Stimulated activated CD4-positive, alpha-beta T cell treated with anti-CD3 and anti-CD28 coated beads, Interleukin-4, amount 100 ng/mL, for 1 hour (primary cell): ENCODE measurements at places on chromosomes 1 and 21.

- no peak for DNase-seq
These were observed 101.9 kb downstream of the PRRX1 start for GRCh38 chr1:170765712-170766330.

DNA sequence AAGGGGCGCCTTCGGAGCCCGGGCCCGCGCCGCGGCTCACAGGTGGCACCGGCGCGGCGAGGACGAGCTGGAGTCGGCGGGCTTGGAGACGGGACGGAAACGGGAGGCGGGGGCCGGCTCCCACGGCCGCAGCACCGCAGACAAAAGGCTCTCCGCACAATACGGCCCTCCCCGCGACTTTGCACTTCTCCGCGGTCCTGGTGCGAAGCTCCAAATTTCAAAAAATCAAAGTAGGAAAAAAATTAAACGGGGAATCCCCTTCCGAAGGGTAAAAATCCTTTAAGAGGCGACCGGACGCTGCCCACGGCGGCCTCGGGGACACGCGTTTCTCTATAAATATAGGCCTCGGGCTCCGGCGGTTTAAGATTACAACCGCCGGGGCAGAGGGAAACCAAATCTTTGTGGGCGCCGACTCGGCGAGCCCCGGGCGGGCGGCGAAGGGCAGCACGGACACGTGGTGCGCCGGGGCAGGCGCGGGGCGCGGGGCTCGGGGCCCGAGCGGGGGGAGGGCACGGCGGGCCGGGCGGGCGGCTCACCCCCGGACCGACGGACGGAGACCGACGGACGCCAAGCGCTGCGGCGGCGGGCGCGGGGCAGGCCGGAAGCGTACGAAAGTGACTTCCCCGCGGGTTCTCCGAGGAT, 453 bp downstream of the PABPC4 start:
- peak; percentile 36 for DNase-seq

- no peak for DNase-seq
These were observed 18.1 kb downstream of the USP48 start for GRCh38 chr1:21764615-21765423.

GRCh38 chr1:83742446-83742845, 256.5 kb downstream of the TTLL7 start:
- no peak for DNase-seq

- no peak for DNase-seq
These were observed 180.0 kb upstream of the NEGR1 start for GRCh38 chr1:72462186-72462905.

DNA sequence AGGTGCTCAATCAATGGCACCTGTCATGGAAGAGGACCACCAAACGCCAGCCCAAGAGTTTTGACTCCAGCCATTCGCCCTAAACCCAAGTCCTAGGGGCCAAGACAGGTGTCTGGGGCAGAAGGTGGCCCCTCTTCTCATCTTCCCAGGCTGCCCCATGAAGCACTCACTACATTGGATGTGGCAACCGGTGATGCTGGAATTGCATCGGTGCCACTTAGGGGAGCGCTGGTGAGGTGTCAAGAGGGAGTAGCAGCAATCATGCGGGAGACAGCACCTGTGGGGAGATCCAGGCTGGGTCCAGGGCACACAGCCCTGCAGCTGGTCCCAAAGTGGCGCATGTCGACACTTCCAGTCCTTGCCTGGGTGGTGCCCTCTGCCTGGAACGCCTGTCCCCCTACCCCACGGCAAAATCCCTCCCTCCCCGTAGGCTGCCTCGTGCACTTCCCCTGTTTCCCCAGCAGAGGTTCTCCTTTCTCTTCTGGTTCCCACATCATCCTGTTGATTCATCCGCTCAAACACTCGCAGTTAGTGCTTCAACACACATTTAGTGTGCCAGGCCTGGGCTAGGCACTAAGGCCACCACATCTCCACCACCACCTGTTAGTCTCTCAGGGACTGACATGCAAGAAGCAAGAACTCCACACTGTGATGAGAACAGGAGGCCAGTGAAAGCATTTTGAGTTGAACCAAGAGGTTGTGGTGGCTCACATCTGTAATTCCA, 18.5 kb downstream of the PLA2G2D start:
- peak; percentile 13 for DNase-seq

GRCh38 chr1:162696286-162696862, 64.1 kb downstream of the DDR2 start:
- DNase-seq = no peak

- no peak for DNase-seq
These were observed 151.1 kb upstream of the DPT start for GRCh38 chr1:168879896-168880734.

DNA sequence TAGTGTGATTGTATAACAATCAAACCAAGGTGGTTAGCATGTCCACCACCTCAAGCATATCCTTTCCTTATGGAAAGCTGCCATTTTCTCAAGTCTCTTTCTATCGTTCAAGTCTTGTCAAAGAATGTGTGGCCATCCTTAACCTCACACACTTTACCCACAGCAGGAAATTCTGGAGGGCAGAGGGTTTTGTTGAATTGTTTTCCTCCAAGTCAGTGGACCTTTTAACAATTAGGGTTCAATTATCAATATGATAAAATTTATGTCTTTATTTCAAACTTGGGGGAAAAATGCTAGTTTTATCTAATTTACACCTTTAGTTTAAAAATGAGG, 14.2 kb upstream of the PTPRC start:
- no peak for DNase-seq

DNA sequence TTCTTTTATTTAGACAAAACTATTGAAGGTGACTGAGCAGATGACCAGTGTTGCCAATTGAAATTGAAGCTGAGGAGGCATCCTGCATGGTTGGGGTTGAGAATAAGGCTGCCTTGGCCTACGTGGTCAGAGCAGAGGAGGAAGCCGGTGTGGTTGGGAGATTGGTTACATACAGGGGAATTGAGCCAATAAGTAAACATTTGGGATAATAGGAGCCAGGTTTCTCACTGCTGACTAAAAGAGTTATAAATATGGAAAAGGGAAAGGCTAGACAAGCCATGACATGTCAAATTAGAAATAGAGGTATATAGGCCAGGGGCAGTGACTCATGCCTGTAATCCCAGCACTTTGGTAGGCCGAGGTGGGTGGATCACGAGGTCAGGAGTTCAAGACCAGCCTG, 15.8 kb downstream of the SNX7 start:
- no peak for DNase-seq

DNA sequence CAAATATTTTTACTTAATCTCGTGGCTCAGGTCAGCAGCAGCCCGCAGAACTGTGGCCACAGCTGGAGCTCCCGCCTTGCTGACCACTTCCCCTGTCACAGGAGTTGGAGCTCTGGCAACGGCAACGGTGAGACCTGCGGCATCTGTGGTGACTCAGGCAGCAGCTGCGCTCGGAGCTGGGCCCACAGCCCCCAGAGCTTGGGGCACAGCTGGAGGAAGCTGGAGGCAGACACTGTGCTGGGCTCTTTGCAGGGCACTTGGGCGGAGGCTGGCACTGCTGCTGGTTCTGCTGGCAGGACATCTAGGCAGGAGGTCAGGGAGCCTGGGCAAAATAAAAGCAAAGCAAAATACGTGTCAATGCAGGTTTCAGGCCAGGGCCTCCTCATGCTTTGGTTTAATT, at the start of gene LCE3A:
LCE3A (minus strand) TSS at position 301 of the 400 bp plus-strand sequence; CDS start at position 301, 0 bp downstream.
- DNase-seq = no peak

DNA sequence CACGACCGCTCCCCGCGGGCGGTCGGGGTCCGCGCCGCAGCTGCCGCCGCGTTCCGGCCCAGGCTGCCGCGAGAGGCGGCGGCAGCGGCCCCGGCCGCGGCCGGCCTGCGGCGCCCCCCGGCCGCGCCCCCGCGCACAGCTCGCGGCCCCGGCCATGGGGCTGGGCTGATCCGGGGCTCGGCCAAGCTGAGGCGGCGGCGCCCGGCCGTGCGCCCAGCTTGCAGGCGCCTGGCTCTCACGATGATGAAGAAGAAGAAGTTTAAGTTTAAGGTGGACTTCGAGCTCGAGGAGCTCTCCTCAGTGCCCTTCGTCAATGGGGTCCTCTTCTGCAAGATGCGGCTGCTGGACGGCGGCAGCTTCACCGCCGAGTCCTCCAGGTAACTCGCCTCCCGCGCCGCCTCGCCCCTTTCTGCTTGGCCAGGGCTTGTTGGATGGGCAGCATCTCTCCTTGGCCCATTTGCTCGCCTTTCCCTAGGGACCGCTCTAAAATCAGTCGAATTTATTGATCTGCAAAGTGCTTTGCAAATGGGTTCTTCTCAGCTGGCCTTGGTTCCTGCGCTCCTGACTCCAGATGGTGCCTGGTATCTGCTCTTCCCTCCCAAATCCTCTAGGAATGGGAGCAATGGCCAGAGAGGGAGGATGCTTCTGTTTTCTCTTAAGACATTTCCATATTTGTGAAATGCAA, 431 bp downstream of the EEIG2 start:
- DNase-seq = peak; percentile 19

DNA sequence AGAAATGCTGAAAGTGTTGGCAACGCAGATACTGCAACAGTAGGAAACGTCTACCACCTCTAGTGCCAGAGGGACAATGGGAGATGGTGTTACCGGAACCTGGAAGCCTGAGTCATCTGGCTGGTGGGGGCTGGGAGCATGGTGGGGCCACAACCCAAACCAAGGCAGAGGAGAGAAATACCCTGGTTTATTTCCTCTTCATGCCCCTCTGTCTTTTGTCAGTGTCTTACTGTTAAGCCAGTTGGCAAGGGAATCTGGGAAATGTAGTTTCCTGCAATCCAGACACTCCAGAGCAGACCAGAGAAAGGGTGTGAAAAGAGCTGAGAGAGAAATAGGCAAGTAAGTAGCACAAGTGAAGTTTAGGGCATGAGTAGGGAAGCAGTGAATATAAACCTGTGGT, 14.8 kb downstream of the DNTTIP2 start:
- no peak for DNase-seq

DNA sequence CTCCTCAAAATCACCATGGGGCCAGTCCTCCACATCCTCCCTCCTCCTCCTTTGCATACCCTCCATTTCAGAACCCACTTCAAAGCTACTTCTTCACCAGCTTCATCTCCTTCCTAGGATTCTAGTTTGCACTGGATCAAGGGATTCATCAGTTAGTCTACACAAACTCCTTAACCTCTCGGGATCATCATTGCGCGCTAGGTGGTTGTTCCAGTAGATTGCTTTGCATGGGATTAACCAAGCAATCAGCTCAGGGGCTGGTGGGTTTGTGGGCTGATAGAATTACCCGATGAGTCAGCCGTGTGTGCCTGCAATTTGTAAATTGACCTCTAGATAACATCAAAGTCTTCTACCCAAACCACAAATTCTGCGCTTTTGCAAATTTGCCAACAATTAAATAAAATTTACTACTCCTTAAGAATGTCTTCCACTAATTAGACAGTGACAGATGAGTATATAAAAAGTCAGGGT, 7.7 kb downstream of the KANK4 start:
- no peak for DNase-seq

- no peak for DNase-seq
These were observed 13.4 kb downstream of the HOOK1 start for GRCh38 chr1:59828160-59828559.

DNA sequence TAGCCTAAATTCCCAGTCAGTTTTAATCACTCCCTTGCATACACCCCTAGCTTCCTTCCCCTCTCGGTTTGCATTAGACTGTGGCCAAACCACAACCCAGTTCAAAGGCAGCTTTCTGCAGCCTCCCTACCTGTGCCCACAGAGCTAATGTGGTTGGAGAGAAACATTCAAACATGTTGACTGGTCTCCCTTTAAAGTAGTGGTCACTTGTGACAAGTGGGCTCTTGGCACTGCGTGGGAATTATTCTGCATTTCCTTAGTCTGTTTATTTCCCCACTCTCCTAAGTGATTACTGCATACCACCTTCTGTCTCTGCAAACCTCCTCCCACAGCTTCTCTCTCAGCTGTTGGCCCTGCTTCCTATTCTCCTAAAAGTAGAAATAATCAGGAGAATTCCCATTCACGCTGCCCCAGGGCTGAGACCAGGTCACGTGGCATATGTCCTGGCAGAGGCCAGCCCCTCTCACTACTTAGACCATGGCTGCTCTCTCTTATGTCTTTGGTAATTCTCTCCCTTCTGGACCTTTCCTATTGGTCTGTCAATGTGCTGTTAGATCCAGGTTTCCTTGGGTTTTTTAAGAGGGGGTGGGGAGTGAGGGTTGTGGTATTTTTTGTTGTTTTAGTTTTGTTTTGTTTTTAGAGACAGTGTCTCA, 38.4 kb upstream of the CD101 start:
- no peak for DNase-seq

- no peak for DNase-seq
These were observed 6.3 kb downstream of the AP4B1 start for GRCh38 chr1:113898241-113898814.

DNA sequence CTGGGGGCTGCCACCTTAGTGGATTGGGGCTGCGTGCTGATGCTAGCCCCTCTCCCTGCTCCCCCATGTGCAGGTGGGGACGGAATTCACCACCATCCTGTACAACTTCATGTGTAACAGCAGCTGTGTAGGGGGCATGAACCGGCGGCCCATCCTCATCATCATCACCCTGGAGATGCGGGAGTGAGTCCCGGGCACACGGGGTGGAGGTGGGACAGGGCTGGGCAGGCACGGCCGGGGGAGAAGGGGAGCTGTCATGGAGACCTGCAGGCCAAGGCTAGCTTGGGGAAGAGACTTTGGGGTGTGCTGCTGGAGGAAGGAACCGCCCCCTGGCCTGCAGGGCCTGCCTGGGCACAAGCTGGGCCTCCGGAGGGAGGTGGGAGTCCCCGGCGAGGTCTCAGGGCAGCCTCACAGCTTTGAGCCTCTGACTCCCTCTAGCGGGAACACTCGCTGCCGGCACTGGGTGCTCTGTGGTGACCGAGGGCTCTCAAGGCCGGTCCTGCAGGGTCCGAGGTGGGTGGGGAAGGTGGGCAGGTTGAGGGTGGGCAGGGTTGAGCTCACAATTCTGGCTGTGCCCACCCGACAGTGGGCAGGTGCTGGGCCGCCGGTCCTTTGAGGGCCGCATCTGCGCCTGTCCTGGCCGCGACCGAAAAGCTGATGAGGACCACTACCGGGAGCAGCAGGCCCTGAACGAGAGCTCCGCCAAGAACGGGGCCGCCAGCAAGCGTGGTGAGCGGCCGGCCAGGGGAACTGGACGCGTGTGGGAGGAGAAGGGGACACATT, 25.0 kb upstream of the CCDC27 start:
- peak; percentile 15 for DNase-seq

GRCh38 chr1:28416509-28417194, 47.1 kb downstream of the PHACTR4 start:
- no peak for DNase-seq

DNA sequence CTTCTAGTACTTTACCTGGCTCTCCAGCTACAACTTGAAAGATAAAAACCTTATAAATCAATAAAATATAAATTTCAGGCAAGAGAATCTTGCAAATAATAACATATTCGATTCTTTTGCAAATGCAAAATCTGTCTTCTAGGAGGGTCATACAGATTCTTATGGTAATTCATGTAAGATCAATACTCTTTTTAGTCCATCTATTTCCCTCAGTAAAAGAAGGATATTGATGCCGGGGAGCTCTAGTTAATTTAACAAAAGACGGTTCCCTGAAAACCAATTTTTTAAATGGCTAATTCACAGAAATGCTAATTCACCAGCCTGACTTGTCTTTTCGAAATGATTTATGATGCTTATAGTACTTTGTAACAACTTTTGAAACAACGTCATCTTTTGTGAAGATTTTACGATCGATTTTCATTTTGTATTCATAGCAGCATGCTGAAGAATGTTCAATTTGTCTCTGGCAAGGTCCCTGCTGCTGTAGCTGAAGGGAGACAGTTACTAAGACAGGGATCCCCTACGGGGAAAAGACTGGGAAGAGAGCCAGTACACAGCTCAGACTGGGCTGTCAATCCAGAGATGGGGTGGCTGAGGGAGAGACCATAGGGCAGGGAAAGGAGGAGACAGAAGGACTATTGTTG, 90.6 kb upstream of the SPAG17 start:
- DNase-seq = no peak

GRCh38 chr21:26297851-26298250, 127.3 kb upstream of the APP start:
- no peak for DNase-seq

- no peak for DNase-seq
These were observed 180.5 kb downstream of the DYRK1A start for GRCh38 chr21:37546949-37547614.
